Non-pigmented ciliary epithelial cell (primary cell): ENCODE measurements at places on chromosomes 5 and 9.
A peak's percentile ranks its signal among the peaks of the same experiment; 100 is the strongest.

DNA sequence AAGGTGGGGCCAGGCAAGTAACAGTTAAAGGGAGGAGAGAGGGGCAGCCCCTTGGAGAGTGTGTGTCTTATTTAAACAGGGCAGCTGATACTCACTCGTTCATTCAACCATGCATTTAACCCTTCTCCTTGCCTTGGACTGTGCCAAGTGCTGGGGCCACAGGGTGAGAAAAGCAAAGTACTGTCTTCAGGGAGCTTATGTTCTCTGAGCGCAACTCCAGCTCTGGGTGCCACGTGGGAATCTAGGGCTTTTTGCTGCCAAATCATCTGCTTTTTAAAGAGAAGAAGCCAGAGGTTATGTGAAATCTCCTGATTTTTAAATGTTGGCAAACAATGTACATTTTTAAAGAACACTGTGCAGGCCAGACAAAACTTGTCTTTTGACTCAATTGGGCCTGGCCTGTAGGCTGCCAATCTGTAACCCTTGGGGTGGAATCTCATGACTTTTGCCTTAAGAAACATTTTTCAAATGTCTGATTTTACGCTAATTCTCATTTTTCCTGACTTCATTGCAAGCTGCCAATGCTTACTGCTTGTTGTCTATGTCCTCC lies 157.8 kb downstream of the NTRK2 start:
- no peak for DNase-seq

DNA sequence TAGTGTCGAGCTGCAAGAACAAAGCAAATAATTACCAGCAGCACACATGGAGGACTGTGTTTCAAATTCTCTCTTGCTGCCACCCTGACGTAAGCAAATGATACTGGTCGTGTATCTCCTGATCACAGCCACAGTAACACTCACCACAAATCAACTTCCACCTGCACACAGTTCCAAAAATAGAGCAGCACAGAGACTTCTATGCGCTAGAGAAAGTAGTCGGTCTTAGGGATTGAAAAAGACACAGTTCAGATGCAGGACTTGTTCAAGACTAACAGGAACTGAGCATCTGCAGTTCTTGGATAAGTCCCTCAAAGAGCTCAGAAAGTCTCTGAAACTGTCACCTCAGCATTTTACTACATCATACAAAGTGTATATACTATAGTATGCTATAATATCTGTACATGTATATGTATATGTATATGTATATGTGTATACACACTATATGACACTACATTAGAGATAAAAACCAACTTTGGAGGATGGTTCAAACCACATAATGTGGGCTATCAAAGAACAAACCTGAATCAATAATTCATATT lies 279.0 kb downstream of the GLIS3 start:
- no peak for DNase-seq

- peak; percentile 65 for DNase-seq
Observed at GRCh38 chr9:79809931-79810330, 238.2 kb downstream of the TLE4 start.

DNA sequence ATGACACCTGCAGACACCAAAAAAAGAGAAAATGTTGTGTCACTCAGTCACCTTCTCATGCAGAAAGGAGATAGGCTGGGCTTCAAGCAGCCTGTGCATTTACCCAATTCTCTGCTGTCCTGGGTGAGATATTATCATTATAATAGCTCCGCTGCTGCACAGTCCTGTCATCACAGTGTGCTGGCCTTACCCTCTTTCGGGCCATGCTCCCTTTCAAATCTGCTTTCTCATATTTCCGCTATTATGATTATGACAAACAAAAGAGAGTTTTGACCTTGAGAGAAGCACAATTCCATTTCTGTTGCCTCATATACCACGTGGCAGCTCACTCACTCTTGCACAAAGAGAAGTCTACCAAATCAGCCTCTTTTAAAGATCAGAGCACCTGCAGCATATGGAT lies 1350.1 kb upstream of the ACO1 start:
- DNase-seq = no peak

DNA sequence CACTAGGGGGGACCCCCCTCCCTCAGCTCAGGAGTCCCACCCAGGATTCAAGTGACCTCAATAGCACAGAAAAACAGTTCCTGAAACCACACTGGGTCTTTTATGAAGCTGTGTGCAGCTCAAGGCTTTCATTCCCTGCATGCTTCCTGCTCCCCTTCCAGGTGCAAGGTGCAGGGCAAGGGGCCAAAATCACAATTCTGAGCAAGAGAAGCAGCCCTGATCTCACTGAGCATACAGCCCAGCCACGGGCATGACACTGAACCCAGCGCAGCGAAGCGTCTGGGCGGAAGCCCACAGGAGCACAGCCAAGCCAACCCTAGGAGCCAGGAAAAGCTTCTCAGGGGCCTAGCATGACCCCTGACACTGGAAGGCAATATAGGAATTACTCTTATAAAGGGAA lies 62.9 kb downstream of the IRX2 start:
- no peak for DNase-seq

GRCh38 chr9:899440-900184 lies 58.1 kb downstream of the DMRT1 start:
- no peak for DNase-seq
